NCI-H2081 treated with DMSO at 0.1 percent for 48 hours (cell line): ENCODE measurements at places on chromosomes 6 and 20.

GRCh38 chr6:169725125-169726048 lies 1.1 kb upstream of the PHF10 start:
- DNase-seq: no peak

- no peak for DNase-seq
These were observed 1.1 kb downstream of the NFATC2 start for GRCh38 chr20:51541189-51542032.

DNA sequence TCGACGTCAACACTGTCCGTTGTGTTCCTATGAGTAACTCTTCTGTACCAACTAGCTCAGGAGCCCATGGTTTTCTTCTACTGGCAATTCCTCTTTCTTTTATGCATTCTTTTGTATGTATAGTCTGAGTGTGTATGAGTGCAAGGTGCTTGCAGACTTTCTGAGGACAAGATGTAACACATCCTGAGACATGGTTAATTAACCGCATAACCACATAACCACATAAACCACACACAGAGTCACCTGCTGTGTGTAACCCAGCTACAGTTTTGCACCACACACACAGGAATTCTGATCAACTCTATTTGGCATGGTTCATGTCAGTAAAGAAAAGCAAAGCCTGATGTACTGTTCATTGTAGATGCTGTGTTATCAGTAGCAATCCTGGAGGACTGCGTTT lies 98.6 kb downstream of the DACT2 start:
- no peak for DNase-seq

- no peak for DNase-seq
These were observed 173.9 kb downstream of the LRFN2 start for GRCh38 chr6:40413239-40413638.

DNA sequence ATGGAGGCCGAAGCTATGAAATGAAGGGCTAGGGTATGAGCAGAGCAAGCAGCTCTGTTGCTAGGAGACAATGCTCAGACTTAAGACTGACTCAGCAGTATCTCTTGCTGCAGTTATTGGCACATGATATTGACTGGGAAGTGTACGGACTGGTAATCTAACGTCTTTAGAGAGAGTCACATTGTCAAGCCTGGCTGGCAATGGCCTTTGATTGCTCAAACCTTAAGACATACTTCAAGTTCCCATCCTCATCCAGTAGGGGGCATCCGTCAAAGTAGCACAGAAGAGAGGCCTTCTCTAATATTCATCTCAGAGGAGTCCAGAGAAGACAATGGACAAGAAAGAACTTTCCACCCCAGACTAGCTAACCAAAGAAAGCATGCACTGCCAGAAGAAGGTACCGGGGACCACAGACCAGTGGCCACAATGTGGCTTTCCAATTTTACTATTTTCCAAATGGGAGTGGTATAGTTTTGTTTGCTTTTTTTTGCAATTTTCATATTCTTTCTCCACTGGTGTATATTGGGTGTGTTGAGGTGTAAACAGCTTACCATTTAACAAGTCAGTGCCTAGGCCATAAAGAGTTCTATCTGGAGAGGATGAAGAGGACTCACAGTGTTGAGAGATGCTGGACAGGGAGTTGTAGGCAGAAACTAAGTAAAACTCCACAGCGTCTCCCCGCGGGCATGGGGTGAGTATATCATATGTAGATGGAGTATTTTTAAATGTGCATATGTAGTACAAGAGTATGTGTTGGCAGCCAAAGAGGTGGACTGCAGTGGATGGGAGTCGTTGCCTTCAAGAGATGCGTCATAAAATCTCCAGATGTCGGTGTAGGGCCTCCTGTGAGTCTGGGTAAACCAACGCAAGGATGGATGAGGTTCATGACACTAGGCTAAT lies 36.7 kb downstream of the LRFN2 start:
- DNase-seq: no peak

DNA sequence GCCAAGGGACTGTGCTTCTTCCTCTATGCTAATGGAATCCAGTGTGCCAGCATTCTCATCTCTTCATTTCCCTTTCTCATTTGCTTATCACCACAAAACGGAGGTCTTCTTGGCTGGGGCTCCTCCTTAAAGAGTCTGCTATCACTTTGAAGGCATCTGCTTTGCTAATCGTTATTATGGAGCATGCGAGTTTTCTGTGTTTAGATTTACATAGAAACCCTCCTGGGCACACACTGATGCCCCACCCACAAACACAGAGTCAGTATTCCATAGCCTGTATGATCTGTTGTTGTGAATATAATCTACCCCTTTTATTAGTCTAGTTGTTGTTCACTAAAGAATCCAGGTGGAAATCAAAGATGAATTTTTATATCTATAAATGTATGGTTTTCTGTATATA lies 83.4 kb upstream of the XRN2 start:
- no peak for DNase-seq

DNA sequence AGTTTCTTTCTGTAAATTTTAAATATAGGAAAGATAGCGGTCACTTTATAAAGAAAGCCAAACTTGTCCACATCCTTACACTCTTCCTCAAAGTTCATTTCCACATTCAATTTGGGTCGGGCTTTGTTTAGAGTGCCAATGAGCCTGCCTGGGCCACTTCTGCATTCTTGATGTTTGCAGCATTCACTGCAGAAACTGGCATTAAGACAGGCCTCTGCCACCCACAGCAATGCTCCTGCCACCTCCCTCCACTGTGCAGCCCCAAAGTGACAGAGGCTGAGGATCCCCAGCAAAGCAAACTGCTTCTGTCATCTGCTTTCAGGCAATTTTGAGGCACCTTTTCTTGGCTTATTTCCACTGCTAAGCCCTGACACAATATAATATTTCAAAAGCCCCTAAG lies 61.2 kb downstream of the TNFAIP3 start:
- no peak for DNase-seq

- no peak for DNase-seq
These were observed 46.6 kb downstream of the SLC2A12 start for GRCh38 chr6:134005800-134006199.

DNA sequence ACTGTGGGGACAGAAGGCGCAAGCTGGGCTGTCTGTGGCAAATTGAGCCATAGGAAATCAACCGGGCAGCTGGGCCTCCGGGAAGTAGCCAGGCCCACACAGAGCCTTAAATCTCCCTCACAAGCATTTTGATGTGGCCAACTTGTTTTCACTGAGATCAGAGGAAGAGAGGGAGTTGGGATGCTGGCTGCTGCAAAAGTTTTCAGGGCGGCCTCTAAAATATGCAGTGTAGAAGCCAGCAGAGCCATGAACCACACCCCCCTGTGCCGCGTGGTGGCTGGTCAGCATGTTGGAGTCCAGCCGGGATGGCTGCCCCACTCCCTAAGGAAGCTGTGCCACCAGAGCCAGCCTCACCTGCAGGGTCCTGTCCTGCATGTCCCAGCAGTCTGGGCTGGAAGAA lies 167.4 kb downstream of the CDC5L start:
- no peak for DNase-seq

DNA sequence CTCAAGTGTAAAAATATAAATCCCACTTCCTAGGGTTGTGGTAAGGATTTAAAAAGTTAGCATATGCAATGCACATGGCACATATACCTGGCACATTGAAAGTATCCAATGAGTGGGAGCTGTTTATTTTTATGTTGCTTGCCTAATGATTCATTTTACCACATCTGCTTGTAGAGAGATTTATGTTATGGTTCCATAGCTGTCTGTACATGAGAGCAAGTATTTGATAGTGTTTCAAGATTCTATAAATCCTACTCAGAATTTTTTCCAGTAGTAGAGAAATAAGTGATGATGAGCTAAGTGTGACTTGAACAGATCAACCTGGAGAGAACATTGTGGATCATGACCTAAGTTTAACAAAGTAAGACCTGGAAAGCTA lies 125.3 kb upstream of the SPTLC3 start:
- DNase-seq: no peak

- DNase-seq: no peak
These were observed 116.6 kb downstream of the PLCB4 start for GRCh38 chr20:9185511-9185910.

DNA sequence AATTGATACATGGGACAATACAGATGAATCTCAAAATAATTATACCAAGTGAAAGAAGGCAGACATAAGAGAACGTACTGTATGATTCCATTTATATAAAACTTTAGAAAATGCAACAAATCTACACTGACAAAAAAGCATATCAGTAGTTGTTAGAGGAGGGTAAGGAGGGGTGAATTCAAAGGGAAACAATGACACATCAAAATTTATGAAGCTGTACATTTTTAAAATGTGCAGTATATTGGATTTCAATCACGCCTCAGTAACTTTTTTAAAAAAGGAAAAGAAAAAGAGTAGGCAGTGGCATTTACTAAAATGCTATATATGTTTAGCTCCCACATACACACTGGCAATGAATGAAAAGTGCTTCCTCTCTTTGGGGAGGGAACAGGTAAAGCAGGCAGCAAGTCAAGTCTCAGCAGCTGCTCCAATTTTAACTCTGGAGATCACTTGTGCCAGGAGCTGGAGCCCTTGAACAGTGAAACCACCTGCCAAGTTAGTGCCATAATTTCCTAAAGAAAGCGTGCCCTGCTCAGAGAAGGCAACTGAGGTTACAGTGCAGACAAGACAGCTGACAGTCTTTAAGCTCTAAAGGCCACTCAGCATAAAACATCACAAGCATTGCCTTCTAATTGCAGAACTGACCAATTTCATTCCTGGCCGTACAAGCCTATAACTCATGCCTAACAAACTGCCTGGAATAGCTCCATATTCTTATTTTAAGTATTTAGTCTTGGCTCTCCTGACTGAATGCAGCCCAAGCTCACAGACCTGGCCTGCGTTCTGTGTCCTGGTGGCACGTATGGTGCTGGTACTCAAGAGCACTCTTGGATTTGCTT lies 10.9 kb downstream of the FKBP1A start:
- no peak for DNase-seq

- no peak for DNase-seq
These were observed 34.6 kb downstream of the FBXO5 start for GRCh38 chr6:152948150-152948768.

DNA sequence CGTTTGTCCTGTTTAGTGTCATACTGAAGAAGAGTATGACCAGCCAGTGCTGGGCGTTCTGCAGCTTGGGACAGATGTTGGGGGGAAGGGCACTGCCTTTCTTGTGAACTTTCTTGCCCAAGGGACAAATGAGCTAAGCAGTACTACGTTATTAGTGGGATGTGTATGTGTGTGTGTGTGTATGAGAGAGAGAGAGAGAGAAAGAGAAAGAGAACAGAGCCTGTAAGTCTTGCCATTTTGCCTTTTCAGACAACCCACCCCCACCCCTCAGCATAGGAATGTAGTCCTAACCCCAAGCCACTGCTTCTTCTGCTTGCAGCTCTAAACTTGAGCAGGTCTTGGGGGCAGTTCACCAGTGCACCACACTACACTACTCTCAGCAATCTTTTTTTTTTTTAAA lies 45.5 kb downstream of the E2F3 start:
- no peak for DNase-seq

DNA sequence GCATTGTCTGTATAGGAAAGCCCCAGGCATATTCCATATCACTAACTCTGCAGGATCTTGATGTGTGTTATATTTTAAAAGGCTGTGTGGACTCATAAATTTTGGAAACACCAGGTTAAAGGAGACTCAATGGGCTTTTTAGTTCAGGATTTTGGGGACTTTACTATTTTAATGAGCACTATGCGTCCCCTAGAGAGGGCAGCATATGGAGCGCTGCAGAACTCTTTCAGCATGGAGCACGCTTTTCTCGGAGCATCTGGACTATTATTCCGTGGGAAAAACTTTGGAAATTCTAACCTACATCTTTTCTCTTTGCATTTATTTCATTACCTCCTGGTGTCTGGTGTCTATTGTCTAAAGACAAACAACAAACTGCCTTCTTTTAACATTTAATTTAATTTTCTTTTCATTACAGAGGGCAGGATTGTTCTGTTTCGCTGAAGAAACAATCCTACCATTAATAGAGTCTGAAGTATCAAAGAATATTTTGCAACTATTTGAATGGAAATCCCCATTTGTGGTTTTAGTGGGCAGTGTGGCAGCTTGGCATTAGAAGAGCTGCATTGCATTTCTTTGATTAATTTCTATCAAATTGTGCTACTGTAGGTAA lies 399.9 kb upstream of the HSF2 start:
- no peak for DNase-seq

DNA sequence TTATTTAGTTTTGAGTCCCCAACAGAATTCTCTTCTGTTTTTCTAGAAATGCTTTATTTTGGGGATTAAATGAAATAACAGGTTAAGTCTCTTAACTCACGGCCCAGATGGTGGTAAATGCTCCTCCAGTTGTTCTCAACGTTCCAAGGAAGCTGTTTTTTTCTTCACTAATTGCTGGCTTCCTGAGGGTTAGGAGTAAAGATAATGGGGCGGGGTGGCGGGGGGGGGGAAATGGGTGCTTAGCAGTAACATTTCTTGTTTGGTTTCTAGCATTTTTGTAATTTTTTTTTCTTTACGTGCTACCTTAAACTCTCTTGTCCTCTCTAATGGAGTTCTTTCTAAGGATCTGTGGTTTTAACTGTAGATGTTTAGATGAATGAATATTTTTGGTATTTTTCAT lies 2.2 kb downstream of the SRSF3 start:
- no peak for DNase-seq

DNA sequence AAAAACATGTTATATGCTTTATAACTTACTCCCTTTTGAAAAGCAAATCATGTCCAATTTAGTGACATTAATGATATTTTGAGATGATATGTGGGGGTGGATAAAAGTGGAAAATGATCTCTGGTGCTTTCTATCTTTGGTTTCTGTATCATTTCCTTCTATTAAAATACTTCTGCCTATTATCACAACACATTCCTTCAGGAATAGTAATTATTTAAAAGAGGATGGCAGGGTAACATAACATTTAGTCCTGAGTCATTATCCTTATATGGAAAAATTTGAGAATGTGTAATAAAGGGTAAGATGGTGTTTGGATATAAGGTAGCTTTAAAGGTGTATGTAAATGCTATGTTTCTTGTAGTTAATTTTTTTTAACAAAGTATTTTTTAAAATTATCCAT lies 657.7 kb downstream of the PHF3 start:
- DNase-seq: no peak

- DNase-seq: no peak
These were observed 28.2 kb downstream of the CBFA2T2 start for GRCh38 chr20:33518071-33518470.

DNA sequence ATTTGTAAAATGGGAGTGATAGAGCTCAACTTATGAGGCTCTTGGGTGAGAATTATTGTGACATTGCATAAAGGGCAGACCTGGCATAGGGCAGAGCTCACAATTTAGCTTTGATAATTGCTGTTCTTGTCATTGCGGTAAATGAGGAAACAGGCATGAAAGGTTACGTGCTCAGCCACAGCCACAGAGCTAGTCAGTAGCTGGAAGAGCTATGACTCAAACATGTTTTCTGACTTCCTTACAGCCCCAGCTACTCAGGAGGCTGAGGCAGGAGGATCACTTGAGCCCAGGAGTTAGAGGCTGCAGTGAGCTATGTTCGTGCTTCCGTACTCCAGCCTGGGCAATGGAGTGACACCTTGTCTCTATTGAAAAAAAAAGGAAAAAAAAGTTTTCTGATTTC lies 3.5 kb upstream of the GHRH start:
- no peak for DNase-seq

GRCh38 chr20:63708301-63709148 lies 686 bp downstream of the ZGPAT start:
- DNase-seq: no peak
